ENCODE measurements at places on chromosomes 7 and 10. TPM values are rescaled to one million over a fixed set of nuclear protein-coding genes. Genes with fewer than 3 reads are reported as not detected.

GRCh38 chr10:124182088-124182541 is 88.7 kb upstream of the CHST15 start:
- no peak for DNase-seq
- H3K27me3 ChIP-seq, result no peaks in the 10 kb centered on the region

DNA sequence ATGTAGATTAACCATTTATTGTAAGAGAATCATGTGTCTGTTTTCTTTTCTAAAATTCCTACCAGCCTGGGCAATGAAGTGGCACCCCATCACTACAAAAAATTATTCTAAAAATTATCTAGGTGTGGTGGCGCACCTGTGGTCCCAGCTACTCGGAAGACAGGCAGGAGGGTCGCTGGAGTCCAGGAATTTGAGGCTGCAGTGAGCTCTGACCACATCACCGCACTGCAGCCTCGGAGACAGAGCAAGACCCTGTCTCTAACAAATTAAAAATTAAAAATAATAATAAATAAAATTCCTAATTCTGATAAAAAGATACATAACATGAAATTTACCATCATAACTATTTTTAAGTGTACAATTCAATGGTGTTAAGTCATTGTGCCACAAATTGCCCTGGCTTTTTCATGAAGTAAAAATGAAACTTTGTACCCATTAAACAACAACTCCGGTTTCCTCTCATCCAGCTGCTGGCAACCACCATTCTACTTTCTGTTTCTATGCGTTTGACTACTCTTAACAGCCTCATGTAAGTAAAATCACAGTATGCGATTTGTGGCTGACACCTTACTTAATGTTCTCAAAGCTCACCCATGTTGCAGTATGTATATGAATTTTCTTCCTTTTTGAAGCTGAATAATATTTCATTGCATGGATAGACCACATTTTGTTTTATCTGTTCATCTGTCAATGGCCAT is 20.6 kb upstream of the USP6NL start:
- DNase-seq, result peak; percentile 28
- no peaks in the 10 kb centered on the region for H3K27me3 ChIP-seq
- H3K36me3 ChIP-seq, result no peaks in the 10 kb centered on the region
- no peak overlapping the region for H3K27ac ChIP-seq
- H3K4me1 ChIP-seq, result no peaks in the 10 kb centered on the region
- no peak overlapping the region for H3K4me3 ChIP-seq

DNA sequence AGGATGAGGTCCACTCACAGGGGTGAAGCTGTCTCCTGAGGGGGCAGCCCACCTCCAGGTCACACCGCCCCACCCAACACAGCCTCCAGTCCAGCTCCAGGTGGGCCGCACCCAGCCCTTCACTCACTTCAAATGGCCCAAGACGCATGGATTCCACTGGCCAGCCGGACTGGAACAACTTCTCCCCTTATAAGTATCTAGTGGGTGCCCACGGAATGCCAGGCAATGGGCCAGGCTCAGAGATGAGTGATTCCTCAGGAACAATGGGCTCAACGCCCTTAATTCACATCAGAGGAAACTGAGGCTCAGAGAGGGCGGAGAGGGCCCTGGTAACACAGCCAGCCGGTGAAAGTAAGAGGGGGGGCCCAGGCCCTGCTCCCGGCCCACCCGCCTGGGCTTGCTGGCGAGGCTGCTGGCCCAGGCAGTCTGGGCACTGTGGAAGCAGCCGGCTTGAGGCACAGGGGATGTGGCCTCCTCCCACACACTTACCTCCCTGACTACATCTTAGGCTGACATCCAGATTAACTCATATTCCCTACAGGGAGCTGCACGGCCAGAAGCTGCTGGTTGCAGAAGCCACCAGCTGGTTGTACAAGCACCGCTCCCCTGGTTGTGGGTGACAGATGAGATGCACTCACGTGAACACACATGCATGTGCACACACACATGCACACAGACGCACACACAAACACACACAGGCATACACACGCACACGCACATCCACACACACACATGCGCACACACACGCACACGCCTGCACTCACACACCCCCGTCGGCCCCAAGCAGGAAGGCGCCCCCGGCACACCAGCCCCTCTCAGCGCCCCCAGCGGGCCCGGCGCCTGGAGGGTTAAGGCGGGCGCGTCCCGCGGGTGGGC is 1.0 kb upstream of the FAM20C start:
- no peak overlapping the region for H3K4me3 ChIP-seq
- no peak overlapping the region for H3K27ac ChIP-seq
- peaks cover 49% of the 10 kb centered on the region for H3K27me3 ChIP-seq
- no peaks in the 10 kb centered on the region for H3K4me1 ChIP-seq
- no peak for DNase-seq
- H3K36me3 ChIP-seq, result no peaks in the 10 kb centered on the region

GRCh38 chr10:69974551-69975155 is 78.0 kb upstream of the MACROH2A2 start:
- no peak for DNase-seq
- no peak overlapping the region for H3K4me3 ChIP-seq
- no peaks in the 10 kb centered on the region for H3K4me1 ChIP-seq
- H3K27me3 ChIP-seq, result no peaks in the 10 kb centered on the region

- H3K4me1 ChIP-seq, result peaks cover 15% of the 10 kb centered on the region
- no peaks in the 10 kb centered on the region for H3K36me3 ChIP-seq
- peak overlapping the region; percentile 54 for H3K27ac ChIP-seq
- no peaks in the 10 kb centered on the region for H3K27me3 ChIP-seq
- no peak overlapping the region for H3K4me3 ChIP-seq
Measured at GRCh38 chr7:55105952-55106351, 87.1 kb downstream of the EGFR start.

- DNase-seq, result no peak
- H3K36me3 ChIP-seq, result peaks cover under 1% of the 10 kb centered on the region
- no peak overlapping the region for H3K4me3 ChIP-seq
- no peaks in the 10 kb centered on the region for H3K27me3 ChIP-seq
Measured at GRCh38 chr7:99643464-99643863, 26.7 kb downstream of the ZSCAN25 start.

DNA sequence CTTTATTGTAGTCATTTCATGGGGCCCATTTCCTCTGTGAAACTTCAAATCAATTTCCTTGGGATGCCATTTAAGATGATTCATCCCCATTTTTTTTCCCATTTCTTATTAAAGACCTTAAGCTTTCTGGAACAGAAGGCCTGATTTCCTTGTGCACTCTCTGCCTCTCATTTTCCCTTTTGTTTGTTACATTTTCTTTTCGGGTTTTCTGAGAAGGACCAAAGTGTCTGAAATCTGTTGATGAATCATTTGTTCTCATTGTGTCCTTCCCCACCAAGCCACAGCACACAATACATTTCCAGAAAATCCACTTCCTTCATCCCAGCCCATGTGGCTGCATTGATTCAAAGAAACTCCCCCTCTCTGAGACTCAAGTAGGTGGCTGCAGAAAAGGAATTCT is 372.4 kb downstream of the SFMBT2 start:
- no peak overlapping the region for H3K27ac ChIP-seq
- no peak overlapping the region for H3K4me3 ChIP-seq
- no peaks in the 10 kb centered on the region for H3K36me3 ChIP-seq
- no peak for DNase-seq
- H3K4me1 ChIP-seq, result no peaks in the 10 kb centered on the region

DNA sequence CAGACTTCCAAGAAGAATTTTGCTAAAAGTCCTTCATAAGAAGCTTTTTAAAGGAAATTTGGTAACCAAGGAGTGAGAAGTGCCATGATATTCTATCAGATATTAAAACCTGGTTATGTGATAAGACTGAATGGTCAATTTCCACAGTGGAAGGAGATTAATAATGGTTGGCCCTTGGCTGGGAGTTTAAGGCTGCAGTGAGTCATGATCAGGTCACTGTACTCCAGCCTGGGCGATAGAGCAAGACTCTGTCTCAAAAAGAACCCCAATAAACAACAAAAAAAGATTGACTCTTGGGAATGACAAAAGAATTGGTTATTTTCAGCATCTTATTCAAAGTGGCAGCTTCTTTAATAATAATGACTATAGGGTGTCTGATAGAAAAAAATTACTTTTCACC is 37.2 kb downstream of the EXOC4 start:
- no peak for DNase-seq
- H3K4me3 ChIP-seq, result no peak overlapping the region
- H3K27ac ChIP-seq, result no peak overlapping the region
- H3K4me1 ChIP-seq, result no peaks in the 10 kb centered on the region
- peaks cover 15% of the 10 kb centered on the region for H3K36me3 ChIP-seq
- H3K27me3 ChIP-seq, result no peaks in the 10 kb centered on the region

- no peak for DNase-seq
- no peak overlapping the region for H3K4me3 ChIP-seq
- peaks cover 24% of the 10 kb centered on the region for H3K4me1 ChIP-seq
- no peak overlapping the region for H3K27ac ChIP-seq
Measured at GRCh38 chr10:79314761-79315601, 32.3 kb upstream of the PPIF start.

DNA sequence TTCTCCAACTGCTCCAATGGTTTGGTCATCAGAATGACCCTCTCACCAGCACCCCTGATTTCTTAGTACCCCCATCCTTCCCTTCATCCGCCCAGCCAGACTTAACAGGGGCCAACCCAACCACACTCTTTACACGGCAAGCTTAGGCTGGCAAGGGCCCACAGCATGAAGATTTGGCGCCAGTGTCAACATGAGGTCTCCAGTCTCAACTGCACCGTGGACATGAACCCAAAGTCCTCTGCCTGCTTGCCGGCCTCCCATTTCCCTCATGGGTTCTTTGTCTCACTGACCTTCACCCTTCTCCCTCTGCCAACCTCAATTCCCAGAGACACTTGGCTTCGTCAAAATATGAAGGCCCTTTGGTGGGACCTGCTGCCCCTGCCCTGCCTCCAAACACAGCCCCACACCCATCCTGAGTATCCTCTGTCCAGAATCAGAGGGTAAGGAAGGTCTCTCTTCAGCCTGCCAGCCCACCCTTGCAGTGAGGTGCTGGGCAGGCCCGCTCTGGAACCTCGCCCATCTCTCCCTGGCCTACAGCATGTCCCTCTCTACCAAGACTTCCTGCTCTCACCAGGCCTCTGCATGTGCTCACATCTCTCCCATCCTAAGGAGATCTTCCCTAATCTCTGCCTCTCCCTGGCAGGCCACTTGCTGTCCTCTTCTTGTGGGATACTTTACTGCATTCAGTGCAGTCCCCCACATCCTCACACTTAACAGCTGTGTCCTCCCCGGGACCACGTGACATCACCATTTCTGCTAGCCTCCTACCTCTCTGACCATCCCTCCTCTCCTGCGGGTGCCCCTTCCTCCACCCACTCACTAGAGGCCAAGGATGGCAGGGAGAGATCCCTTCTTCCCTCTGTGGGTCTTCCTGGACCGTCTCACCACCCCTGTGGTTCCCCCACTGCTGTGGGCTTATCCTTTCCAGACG is 91.7 kb upstream of the ZMIZ1 start:
- no peak overlapping the region for H3K4me3 ChIP-seq
- no peaks in the 10 kb centered on the region for H3K36me3 ChIP-seq
- no peak overlapping the region for H3K27ac ChIP-seq
- DNase-seq, result no peak

GRCh38 chr10:62073429-62073828 is 171.9 kb downstream of the ARID5B start:
- no peaks in the 10 kb centered on the region for H3K27me3 ChIP-seq
- H3K27ac ChIP-seq, result no peak overlapping the region
- peaks cover 30% of the 10 kb centered on the region for H3K36me3 ChIP-seq
- no peak for DNase-seq
- no peak overlapping the region for H3K4me3 ChIP-seq
- H3K4me1 ChIP-seq, result peaks cover 13% of the 10 kb centered on the region

- H3K27me3 ChIP-seq, result no peaks in the 10 kb centered on the region
- no peak overlapping the region for H3K4me3 ChIP-seq
- H3K27ac ChIP-seq, result no peak overlapping the region
Measured at GRCh38 chr10:127157506-127158200, 38.7 kb downstream of the INSYN2A start.

DNA sequence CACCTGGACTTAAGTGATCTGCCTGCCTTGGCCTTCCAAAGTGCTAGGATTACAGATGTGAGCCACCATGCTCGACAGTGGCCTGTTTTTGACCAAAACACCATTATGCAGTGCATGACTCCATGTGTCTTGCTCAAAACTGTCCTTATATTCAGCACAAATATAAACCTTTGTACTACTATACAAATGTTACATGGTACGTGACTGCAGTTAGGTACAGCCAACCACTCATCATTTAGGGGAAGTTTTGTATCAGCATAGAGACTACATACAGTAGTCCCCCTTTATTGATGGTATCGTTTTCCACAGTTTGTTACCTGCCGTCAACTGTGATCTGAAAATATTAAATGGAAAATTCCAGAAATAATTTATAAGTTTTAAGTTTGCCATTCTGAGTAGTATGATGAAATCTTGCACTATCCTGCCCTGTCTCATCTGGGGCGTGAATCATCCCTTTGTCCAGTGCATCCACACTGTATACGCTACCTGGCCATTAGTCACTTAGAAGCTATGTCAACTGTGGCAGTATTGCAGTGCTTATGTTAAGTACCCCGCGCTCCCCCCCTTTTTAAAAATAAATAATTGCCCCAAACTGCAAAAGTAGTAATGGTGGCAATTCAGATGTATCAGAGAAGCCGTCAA is 23.3 kb upstream of the ZNF282 start:
- H3K36me3 ChIP-seq, result peaks cover 52% of the 10 kb centered on the region
- no peak for DNase-seq
- H3K27me3 ChIP-seq, result no peaks in the 10 kb centered on the region
- no peak overlapping the region for H3K27ac ChIP-seq

GRCh38 chr10:14560791-14561765 is 213.6 kb downstream of the FAM107B start:
- H3K27ac ChIP-seq, result peak overlapping the region; percentile 54
- peaks cover 57% of the 10 kb centered on the region for H3K4me1 ChIP-seq
- no peak for DNase-seq
- no peak overlapping the region for H3K4me3 ChIP-seq

EVX1 gene
- not detected for total RNA-seq

MSMB gene
- 1.1 TPM for total RNA-seq

PNLIPRP2 gene
- not detected for total RNA-seq

TMEM236 gene
- total RNA-seq, result 0.24 TPM

OR9A2 gene
- not detected for total RNA-seq

HTR5A gene
- total RNA-seq, result 0.85 TPM

MLLT10 gene
- 27.9 TPM for total RNA-seq

SUN3 gene
- 1.1 TPM for total RNA-seq

SNX10 gene
- 15.9 TPM for total RNA-seq

TAS2R40 gene
- total RNA-seq, result not detected
